ENCODE measurements at places on chromosomes 2 and 18. TPM values are rescaled to one million over a fixed set of nuclear protein-coding genes. Genes with fewer than 3 reads are reported as not detected.

Gene MYOM1
- total RNA-seq, result 0.86 TPM

DNA sequence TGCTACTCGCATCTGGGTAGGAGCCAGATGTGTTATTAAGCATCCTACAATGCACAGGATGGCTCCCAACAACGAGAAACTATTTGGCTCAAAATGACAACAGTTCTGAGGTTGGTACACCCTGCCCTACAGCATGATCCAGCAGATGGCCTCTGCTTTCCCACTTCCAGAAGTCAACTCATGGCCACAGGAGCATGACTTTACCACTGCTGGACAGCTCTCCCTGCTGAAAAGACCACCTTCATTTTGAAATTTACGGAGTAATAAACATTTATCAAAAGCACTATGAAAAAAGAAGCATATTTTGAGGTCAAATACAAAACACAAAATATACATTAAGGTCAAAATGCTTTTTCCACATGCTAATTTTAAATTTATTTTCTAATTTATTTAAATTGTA is 13.7 kb downstream of the NXPH2 start:
- DNase-seq, result no peak

DNA sequence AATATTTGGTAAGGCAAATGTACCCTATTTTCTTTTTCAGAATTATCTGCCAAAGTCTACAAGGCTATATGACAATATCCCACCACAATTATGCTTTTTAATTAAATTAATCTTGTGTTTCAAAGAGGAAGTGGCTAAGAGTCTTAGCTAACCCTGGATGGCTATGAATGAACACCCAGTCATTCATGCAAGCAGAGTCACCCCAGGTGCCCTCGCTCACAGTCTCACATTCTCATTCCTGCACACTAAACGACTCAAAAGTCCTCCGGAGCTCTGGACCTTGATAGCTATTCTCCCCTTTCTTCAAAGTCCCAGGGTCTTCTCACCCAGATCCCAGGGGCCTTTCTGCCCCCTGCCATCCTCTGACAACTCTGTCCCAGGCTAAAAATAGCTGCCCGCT is 42.1 kb upstream of the MRPL19 start:
- DNase-seq, result no peak

Gene GALNT13
- total RNA-seq, result 1.7 TPM

Gene CERS6
- total RNA-seq, result 9.0 TPM

Gene SYT4
- total RNA-seq, result not detected

- no peak for DNase-seq
These were observed 123.9 kb downstream of the CACNB4 start for GRCh38 chr2:151974988-151975387.

DNA sequence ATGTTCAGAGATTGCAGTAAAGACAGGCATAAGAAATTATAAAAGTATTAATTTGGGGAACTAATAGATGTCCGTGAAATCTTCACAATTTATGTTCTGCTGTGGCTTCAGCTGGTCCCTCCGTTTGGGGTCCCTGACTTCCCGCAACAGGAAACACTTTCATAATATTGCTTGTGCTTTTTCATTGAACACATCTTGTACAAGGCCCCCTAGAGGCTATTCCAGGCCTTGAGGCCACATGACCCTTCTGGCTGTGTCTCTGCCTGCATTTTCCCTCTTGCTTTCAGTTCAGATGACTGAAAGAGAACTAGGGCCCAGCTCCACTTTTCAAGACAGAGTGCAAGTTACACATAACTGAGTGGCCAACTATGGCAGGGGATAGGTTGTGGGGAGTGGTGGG is 164.1 kb downstream of the TMEM247 start:
- DNase-seq, result no peak

DNA sequence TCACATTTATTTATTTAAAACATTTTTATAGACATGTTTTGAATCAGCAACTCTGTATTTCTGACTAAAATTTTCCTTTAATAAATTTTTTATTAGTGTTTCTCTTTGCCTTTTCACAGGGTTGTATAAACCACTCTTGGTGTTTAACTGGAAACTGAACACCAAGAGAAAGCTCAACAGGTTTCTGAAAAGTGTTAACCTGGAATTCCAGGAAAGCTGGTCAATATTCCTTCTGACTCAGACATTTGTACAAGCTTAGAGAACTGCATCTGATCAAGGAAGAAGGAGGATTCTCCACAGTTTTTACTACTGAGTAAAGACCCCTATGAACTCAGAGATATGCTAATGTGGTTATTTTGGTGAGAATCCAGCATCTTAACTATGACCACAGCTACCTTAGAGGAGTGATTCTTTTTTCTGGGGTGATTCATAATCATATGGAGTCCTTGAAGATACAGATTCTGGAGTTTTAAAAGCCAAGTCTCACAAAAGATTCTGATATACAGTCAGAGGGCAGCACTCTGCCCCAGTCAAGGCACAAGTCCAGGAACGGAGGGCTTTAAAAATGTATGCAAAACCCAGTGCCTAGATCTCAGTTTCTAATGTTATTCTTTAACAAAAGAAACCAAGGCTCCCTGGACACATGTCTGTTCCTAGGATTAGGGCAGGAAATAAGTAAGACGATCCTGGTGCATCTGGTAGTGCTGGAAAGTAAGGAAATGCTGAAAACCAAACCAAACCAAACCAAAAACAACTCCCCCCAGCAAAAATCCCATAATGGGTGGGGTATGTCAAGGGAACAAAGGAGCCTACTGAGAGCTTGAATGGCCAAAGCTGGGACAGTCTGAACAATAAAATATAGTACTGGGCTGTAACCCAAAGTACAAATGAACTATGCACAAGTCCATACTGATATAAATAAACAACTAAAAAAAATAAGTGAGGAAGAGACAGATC is 85.1 kb upstream of the FZD5 start:
- no peak for DNase-seq
